ENCODE measurements at places on chromosomes 11 and 22.

DNA sequence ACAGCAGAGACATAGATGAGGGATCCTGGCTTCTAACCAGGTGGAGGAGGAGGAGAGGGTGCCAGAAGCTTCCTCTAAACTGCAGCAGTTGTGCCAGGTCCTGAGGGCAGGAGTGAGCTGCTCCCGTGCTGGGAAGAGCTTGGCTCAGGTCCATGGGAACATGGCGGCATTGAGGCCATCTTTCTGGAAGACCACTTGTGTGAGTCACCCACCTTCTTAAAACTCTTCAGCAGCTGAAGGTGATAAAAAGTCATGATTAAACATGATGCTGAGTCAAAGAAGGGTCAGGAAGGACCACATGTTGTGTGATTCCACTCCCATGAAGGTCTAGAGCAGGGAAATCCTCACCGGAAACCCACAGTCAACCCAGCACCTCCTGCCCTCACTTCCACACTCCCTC is 35.1 kb downstream of the LINC01488 start:
- no peak for DNase-seq

- no peak for DNase-seq
These were observed 63.6 kb downstream of the DENND5A start for GRCh38 chr11:9201372-9202162.

DNA sequence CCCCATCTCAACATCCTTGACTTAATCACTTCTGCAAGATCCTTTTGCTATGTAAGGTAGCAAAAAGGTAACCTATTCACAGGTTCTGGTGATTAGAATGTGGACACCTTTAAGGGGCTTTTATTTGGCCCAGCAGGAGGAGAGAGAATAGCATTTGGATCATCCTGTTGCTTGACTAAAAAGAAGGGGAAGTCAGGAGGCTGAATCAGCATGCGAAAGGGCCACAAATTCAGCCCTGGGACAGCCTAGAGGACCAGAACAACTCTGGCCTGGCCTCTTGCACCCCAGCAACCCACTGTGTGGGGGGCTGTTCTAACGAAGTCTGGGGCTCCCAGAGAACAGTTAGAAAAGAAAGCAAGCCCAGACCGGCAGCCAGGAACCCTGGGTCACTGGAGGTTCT is 3.2 kb upstream of the HMOX1 start:
- DNase-seq = no peak

DNA sequence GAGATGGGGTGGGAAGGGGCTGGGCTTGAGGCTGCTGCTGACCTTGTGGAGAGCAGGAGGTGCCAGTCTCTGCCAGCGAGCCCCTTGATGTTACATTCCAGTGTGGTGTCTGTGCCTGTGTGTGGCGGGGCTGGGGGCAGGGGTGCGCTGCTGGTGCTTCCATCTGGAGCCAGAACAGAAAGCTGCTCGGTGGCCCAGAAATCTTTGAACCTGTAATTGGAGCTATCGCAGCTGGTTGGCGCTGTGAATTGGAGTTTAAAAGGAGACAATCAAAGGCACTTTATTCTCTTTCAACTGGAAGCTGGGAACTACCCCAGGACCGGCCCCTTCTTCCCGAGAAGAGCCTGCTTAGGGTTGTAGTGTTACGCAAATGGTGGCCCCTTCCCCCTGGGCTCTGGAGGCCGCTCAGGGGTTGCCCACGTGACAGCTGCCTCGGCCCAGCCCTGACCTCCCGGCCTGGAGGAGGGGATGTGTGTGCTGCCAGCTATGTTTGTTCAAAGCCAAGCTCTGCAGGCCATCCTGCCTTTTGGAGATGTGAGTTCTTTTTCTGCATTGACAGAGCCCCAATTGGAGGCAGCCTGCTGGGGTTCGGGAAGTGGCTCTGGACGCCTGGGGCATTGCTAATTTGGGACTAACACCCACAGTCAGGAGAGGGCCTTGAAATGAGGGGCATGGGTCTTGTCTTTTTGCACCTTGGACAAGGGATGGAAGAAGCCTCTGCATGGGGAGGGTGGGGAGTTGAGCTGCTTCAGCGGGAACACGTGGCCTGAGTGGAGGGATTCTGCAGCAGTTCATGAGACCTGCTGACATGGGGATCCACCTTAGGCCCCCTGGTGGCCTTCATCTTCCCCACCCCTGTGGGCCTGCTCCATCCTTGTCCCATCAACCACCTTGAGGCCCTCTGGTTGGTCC is 14.0 kb upstream of the ARSA start:
- DNase-seq = peak; percentile 35

DNA sequence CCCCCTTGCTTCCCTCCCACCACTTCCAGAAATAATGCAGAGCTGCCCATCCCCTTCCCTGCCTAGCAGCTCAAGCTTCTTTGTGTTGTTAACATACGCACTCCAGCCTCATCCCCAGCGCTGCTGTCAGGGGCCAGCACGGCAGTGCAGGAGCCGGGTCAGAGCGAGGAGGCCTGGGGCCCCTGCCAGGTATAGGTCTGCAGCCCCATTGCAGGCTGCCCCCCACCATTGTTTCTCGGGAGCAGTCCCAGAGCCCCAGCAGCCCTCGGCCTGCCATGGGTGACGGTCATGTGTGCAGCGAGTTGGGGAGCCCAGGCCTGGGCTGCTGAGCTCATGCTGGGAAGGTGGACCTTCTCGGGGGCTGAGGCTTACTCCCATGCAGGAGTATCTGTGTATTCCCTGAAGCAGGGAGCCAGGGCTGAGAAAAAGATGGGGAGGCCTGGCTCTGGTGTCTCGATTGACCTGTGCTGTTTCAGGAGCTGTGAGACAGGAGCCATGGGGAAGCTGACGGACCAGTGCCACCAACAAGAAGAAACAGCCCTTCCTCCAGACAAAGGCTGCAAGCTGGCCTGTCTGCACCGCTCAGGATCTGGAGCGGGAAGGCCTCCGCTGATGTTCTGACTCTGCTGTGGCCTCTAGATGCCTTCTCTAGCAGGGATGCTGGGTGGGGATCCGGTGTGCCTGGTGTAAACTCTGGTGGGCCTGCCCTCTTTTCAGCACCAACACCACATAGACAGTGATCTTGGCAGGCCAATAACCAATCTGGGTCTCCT is 220.5 kb upstream of the B3GAT1 start:
- no peak for DNase-seq

DNA sequence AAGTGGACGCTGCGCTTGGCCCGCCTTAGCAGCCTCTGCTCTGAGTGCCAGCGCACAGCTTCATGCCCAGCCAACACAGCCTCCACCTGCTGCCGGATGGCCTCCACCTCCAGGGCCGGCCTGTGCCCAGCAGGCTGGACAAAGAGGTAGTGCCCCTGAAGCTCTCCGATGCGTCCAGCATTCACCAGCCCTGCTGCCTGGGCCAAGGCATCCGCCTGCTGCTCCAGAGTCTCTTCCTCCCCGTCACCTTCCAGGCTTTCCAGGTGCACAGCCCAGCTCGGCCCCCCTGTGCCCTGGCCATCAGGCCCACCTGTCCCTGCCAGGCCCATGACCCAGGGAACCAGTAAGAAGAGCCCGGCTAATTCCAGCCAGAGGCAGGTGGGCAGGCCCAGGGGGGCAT is 2.5 kb downstream of the PCSK7 start:
- no peak for DNase-seq

GRCh38 chr22:37501610-37502341 is 15.6 kb upstream of the MFNG start:
- DNase-seq = no peak

DNA sequence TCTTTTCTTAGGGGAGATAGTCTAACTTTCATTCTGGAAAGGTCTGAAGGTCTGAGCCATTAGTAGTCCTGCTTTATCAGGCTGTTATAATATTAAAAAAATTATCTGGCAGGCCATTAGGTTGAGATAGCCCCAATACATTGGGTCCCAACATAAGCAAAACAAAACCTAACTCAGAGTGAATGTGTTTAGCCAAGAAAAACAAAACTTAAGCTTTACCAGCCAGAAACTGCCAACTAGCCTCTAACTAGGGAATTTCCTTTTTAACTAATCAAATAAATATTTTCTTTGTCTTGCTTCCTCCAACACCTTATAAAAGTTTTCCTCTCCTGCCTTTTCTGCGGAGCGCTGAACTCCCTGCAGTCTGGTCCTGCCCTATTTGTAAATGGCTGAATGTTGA is 1137.7 kb upstream of the CNTN5 start:
- no peak for DNase-seq

DNA sequence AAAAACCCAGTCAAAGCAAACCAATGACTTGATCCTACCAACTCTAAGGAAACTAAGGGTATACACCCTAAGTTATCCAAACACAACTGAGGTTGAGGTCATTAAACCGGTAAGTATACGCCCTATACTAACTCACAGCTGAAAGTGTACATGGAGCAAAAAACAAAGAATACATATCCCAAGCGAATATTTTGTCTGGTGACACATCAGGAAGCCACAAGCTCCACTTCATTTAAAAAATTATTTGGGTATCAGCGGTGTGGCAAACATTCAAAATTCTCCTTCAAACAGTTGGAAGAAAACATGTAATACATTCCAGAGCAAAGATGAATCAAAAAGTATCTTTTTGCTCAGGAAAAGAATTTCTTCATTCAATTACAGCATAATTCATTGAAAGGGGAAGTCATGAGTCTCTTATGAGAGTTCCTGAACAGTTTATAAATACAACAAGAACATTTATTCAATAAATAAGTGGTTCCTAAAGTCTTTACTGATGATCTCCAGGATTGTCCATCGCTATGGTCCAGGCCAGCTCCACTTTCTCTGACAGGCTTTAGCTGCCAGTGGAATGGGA is 4.5 kb upstream of the JAML start:
- DNase-seq = no peak

DNA sequence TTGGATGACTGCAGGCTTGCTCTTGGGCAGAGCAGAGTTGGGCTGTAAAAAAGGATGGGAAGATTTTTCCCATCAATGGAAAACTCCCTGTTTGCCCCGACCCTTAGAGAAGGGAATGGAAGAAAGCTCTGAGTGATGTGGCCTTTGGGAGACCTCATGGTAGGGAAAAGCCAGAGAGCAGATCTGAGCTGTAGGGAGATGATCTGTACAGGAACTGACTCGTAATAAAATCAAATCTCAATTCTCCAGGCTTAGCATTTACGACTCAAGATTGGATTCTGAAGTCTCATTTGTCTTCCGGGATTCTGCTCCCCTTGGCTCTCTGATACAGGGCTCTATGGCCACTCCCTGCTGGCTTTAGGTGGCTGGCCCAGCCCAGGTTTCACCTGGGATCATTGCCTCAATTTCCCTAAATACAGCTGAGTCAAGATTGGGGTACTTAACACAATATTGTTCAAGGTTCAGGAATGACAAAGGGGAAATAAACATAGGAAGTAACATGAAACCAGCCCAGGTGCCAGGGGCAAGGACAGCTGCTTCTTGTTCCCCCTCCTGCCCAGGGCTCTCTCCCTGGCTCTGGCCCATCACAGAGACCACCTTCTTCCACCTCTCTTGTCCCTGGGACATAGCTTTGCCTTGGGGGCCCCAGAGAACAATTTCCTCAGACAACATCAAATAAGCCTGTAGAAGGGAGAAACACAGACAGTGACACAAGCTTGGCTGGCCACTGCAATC is 38.4 kb upstream of the THY1 start:
- no peak for DNase-seq

DNA sequence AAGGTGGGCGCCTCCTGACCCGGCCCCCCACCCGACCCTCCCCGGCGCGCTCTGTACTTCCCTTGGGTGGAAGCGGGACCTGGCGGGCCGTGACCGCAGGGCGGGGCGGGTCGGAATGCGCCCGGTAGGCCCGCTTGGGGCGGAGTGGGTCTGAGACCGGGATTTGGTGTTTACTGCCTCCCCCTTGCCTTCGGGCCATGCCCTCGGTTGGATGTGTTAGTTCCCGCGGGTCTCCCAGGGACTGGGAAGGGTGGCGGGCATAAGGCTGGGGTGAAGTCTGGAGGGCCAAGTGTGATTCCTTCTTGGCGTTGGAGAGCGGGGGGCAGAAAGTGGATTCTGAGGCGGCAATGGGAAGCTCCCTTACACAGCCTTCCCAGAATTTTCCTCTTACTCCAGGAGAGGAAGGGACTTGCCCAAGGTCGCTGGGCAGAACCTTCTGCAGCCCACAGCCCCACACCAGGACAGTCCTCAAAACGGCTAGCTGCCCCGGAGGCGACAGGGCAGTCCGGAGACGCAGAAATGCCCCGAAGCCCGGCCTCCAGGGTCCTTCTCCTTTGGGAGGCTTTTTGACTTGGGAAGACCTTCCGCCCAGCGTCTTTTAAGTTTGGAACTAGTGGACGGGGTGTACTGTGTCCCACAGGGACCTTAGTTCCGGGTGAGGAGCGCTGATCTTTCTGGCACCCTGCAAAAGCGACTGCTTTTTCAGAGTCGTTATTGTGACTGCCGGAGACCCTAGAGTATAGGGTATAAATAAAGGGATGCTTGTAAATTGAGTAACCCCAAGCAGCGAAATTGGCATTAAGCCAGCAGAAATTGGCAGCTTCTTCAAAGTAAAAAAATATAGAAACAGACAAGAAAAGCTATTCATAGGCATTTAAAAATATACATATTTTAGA is 647 bp downstream of the SWAP70 start:
- no peak for DNase-seq

DNA sequence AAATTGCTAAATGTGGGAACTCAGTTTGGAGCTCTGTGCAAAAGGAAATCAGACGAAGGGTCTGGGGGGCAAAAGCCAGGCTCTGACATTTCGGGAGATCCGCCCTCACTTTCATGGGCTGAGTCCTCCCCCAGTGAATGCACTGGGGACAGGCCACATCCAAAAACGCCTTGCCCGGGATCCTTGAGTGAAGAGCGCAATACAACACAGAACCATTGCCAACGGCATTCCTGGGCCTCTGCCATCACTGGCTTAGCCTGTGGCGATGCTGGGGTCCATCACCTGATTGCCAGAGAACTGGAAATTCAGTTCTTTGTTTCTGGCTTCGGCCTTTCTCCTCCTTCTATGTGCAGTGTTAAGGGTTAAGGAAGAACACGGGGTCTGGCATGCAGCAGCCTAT is 297.9 kb downstream of the SHANK2 start:
- DNase-seq = no peak
